ENCODE measurements at places on chromosomes 12 and 14.

- DNase-seq, result no peak
Measured at GRCh38 chr12:42084522-42084921, 60.2 kb downstream of the GXYLT1 start.

DNA sequence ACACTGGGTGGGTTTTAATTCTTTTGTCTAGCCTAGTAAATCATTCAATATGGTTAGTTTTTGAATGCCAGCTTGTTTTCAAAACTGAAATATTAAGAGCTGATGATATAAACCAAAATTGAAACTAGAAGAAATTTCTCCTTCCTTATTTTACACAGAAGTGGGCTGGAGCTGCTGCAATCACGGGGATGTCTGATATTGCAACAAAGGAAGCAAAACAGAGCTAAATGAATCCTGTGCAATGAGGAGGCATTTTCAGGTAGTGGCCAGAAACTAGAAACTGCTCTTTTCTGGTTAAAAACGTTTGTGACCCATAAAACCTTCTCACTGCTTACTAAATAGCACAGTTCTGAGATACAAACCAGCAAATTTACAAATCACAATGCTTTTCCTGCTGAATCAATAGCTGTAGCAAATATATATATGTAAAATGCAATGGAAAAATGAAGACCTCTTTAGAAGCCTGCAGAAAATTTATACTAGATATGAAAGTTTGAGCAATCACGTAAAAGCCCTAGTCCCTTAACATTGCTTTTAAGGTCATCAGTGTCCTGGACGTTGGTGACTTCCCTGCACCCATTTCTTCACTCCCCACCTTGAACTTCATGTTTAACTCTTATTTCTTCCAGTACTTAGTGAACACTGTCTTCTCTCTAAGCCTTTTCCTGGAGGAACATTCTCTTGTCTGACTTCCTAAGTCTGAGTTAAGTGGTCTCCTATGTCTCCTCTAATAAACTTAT is 15.9 kb upstream of the LRRK2 start:
- no peak for DNase-seq

GRCh38 chr14:77491056-77491455 is 7.6 kb downstream of the ISM2 start:
- no peak for DNase-seq

- no peak for DNase-seq
Measured at GRCh38 chr14:59582845-59583509, 6.4 kb upstream of the CCDC175 start.

Measured in fibroblast of skin of right quadriceps (primary cell).